ENCODE measurements at places on chromosomes 16 and 17.

DNA sequence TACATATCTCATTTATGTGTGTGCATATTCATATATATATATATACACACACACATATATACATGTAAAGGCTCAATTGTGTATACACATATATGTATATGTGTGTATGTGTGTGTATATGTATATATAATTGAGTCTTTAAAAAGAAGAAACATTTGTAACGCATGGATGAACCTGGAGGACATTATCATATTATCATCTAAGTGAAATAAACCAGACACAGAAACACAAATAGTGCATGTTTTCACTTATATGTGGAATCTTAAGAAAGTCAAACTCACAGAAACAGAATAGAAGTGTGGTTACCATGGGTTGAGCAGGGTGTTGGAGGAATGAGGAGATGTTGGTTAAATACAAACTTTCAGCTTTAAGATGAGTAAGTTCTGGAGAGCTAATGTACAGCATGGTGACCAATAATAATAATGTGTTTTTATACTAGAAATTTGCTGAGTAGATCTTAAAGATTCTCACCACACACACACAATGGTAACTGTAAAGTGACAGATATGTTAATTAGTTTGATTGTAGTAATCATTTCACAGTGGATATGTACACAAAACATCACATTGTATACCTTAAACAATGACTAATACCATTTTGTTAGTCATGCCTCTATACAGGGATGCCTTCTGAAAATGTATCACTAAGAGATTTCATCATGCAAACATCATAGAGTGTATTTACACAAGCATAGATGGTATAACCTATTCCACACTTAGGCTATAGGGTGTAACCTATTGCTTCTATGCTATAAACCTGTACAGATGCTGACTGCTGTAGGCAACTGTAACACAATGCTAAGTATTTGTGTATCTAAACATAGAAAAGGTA is 132.6 kb upstream of the CACNG5 start:
- DNase-seq = no peak

GRCh38 chr16:89171216-89172170 is at the start of gene CDH15:
CDH15 (plus strand) TSS chr16:89171748; CDS start chr16:89171832, 84 bp downstream.
- DNase-seq = peak; percentile 96

- DNase-seq = no peak
Observed at GRCh38 chr16:67669499-67670101, 3.0 kb downstream of the C16orf86 start.

DNA sequence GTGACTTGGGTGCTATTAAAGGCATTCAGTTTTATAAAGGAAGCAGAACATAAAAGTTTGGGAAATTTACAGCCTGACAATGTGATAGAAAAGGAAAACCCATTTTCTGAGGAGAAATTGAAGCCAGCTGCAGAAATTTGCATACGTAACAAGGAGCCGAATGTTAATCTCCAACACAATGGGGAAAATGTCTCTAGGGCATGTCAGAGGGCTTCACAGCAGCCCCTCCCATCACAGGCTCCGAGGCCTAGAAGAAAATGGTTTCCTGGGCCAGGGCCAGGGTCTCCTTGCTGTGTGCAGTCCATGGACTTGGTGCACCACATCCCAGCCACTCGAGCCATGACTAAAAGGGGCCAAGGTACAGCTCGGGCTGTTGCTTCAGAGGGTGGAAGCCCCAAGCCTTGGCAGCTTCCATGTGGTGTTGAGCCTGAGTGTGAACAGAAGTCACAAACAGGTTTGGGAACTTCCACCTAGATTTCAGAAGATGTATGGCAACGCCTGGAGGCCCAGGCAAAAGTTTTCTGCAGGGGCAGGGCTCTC is 23.9 kb upstream of the TOM1L1 start:
- no peak for DNase-seq

DNA sequence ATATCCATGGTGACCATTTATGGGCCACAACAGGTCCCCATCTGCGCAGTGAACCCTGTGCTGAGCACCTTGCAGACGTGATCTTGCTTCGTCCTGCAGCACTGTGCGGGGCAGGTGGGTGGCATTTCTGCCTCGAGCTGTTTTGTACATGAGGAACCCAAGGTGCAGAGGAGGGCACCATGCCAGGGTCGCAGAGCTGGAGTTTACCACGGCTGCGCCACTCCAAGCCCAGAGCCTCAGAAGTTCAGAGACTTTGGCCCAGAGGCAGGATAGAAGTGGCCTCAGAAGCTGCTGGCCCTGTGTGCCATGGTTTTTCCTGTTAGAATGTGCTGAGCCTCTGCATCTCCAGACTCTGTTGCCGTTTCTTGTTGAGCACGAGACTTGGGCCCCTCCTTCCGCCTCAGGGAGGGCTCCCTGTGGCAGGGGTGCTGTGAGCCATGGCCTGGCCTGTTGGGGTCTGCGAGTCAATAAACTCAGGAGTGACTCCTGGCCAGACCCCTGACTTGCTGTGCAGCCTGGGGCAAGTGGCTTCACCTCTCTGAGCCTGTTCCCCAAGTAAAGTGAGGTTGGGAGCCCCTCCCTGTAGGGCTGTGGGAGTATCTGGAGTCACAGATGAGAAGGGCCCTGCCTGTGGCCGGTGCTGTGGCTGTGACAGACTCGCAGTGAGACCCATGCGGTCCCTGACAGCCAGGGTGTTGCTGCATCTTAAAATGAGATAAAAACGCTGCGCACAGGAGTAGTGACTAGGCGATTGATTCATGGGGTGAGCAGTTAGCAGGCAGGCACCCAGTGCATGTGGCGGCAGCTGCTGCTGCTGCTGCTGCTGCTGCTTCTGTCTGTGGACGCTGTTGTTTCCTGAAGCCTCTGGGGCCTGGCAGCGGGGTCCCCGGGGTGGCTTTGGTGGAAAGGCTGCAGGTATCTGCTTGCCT is 11.8 kb downstream of the MAP2K3 start:
- no peak for DNase-seq

GRCh38 chr17:20289984-20290383 is 177.4 kb downstream of the LGALS9B start:
- no peak for DNase-seq

DNA sequence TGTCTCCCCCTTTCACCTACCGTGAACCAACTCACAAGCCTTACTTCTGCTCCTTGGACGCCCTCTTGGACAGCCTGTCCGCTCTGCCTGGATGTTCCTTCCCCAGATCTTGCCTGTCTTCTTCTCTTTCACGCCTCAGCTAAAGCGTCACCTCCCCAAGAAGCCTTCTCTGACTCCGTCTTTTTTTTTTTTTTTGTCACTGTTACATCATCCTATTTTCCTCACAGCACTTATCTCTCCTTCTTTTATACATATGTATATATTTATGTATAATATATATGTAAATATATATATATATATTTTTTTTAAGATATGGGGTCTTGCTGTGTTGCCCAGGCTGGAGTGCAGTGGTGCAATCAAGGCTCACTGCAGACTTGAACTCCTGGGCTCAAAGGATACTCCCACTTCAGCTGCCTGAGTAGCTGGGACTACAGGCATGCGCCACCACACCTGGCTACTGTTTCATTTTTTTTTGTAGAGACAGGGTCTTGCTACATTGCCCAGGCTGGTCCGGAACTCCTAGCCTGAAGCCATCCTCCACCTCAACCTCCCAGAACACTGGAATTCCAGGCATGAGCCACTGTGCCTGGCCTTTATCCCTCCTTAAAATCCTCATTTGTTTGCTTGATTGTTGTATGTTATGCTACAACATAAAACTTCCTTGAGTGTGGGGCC is 16.5 kb upstream of the AKTIP start:
- DNase-seq = no peak

GRCh38 chr17:78558181-78558850 is 18.9 kb downstream of the DNAH17 start:
- no peak for DNase-seq

GRCh38 chr16:65698791-65699321 is 577.0 kb upstream of the CDH11 start:
- DNase-seq = no peak

- no peak for DNase-seq
Observed at GRCh38 chr16:86823888-86824671, 245.7 kb downstream of the FOXL1 start.

DNA sequence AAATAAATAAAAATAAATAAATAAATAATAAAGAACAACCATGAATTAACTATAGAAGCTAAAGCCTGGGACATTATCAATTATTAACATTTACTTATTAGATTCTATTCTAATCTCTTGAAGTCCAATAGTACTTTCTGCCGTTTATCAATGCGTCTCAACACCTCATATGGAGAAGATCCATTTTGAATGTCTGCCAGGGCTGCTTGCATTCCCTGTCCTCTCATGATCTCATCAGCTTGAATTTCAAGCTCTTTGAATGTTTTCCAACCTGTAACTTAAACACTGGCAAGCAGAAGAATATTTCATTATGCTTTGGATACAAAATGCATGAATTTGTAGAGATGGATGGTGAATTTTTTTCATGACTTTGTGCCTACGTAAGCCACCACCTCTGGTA is 191.9 kb upstream of the ANKFN1 start:
- no peak for DNase-seq

- DNase-seq = no peak
Observed at GRCh38 chr16:50372611-50373344, 4.0 kb upstream of the BRD7 start.

DNA sequence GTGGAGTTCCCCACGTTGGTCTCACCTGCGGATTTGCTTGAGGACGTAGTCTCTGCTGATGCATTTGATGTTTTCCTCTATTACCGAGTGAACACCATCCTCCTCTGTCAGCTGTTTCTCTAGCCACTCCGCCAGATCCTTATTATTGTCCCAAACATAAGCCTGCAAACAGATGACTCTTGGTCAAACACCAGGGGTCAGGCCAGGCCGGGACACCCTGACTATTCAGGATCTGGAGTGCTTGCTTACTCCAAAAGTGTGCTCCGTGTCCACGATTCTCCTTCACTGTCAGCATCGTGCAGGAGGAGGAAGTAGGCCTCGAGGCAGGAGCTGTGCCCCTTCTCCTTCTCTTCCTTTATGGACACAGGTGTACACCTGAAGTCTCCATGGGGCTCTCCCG is 140.2 kb downstream of the AATF start:
- DNase-seq = no peak

DNA sequence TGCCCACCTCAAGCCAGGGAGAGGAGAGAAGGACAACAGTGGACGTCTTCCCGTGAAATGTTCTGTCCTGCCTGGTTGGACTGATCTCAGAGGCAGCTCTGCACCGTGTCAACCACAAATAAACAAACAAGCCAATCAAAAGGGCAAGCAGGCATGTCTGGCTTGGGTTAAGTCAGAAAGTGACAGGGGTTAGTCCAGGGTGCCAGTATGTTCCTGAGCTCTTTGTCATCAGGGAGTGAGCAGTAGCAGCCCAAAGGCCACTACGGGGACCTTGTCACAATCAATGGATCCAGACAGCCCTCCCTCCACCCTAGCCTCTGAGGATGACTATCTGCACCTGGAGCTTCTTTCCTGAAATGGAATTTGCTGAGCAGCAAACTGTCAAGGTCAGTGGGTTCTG is 35.0 kb downstream of the CNGB1 start:
- no peak for DNase-seq

DNA sequence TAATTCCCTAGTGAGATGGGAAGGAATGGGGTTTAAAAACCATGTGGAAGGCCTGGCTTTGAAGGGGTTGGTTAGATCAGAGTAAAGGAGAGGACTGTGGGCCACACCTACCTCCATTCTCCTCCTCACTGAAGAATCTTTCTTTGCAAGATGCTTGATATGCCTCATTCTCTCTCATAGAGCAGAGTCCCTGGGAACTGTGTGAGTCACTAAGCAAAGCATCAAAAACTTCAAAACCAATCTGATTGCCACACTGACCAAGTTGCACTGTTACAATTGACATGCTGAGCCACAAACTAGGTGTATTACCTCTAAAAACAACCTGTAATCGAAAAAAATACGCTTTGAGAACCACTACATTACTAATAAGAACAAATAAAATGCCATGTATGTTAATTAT is 2.0 kb downstream of the TUBD1 start:
- no peak for DNase-seq

- DNase-seq = no peak
Observed at GRCh38 chr17:18278867-18279266, 18.4 kb downstream of the MIEF2 start.

DNA sequence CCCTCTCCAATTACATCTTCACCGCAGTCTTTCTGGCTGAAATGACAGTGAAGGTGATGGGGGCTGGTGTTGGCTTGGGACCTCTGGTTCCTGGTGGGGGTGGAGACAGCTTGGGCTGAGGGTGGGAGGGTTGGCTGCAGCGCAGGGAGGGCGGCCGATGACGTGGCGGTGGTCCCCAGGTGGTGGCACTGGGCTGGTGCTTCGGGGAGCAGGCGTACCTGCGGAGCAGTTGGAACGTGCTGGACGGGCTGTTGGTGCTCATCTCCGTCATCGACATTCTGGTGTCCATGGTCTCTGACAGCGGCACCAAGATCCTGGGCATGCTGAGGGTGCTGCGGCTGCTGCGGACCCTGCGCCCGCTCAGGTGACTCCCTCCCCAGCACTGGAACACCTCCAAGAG is 31.8 kb upstream of the ABCC3 start:
- no peak for DNase-seq

- DNase-seq = no peak
Observed at GRCh38 chr16:116015-116414, 22.5 kb downstream of the NPRL3 start.

- DNase-seq = no peak
Observed at GRCh38 chr16:12569061-12569460, 234.6 kb downstream of the CPPED1 start.

- no peak for DNase-seq
Observed at GRCh38 chr16:66701026-66701425, 4.5 kb upstream of the CMTM4 start.

DNA sequence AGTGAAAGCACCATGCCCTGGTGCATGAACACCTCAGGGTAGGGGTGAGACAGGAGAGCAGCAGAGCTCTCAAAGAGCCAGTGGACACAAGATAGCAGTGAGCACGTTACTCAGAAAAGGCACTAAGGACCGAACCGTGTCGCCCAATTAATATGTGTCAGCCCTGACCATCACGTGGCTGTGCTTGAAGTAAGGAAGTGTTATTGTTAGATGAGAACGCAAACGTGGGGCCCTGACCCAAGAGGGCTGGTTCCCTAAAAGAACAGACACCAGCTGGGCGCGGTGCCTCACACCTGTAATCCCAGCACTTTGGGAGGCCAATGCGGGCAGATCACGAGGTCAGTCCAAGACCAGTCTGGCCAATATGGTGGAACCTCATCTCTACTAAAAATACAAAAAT is 16.3 kb downstream of the AXIN1 start:
- DNase-seq = no peak

DNA sequence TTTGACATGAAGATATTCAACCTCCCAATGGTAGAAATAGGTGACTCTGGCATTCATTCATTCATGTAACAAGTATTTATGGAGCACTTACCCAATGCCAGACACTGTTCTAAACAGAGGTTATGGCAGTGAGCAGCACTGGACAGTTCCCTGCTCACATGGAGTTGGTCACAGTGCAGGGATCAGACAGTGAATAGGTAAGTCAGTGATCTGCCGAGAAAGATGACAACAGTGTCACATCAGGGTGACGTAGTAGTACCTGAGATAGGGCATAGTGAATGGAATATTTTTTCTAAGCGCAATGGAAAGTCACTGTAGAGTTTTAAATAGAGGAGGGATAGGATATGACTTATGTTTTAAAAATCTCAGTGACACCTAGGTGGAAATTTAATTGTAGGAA is 791.4 kb upstream of the RBFOX1 start:
- no peak for DNase-seq
